ENCODE measurements at places on chromosomes 12 and 14. TPM values are rescaled to one million over a fixed set of nuclear protein-coding genes. Genes with fewer than 3 reads are reported as not detected.

- H3K4me1 ChIP-seq = no peaks in the 10 kb centered on the region
- no peak for DNase-seq
- peaks cover 10% of the 10 kb centered on the region for H3K27me3 ChIP-seq
- no peaks in the 10 kb centered on the region for H3K36me3 ChIP-seq
- H3K4me3 ChIP-seq = no peak overlapping the region
Observed at GRCh38 chr14:64873506-64874219, 6.0 kb downstream of the SPTB start.

Gene TAS2R50
- polyA plus RNA-seq = 0.05 TPM

- no peaks in the 10 kb centered on the region for H3K4me1 ChIP-seq
- no peak for DNase-seq
- H3K27ac ChIP-seq = no peak overlapping the region
- H3K36me3 ChIP-seq = no peaks in the 10 kb centered on the region
Observed at GRCh38 chr12:18564306-18564705, 173.5 kb downstream of the PLCZ1 start.

Gene SERPINA6
- 0.65 TPM for polyA plus RNA-seq

DNA sequence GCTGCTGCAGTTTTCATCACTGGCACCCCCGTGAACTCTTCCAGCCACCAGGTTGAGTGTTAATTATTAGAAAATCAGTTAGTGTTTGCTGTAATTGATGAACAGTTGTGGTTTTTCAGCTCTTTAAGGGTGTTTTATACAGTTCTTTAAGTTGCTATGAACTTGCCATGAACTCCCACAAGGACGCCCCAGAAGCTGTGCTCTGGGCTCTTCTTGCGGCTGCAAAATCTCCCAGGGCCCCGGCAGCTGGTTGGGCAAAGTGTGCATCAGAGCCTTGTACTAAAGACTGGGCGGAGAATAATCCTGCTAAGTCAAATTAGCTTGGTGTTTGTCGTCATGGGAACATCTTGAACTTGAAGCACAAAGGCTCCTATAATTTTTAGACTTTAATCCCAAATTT is 82.2 kb downstream of the EML1 start:
- no peak overlapping the region for H3K4me3 ChIP-seq
- no peak overlapping the region for H3K27ac ChIP-seq
- H3K4me1 ChIP-seq = peaks cover 15% of the 10 kb centered on the region
- no peaks in the 10 kb centered on the region for H3K27me3 ChIP-seq
- no peaks in the 10 kb centered on the region for H3K36me3 ChIP-seq
- no peak for DNase-seq

Data from SK-N-SH (cell line).